ENCODE measurements at places on chromosomes 13 and 19.

- no peak for DNase-seq
These were observed 16.8 kb downstream of the FLT1 start for GRCh38 chr13:28478127-28478526.

DNA sequence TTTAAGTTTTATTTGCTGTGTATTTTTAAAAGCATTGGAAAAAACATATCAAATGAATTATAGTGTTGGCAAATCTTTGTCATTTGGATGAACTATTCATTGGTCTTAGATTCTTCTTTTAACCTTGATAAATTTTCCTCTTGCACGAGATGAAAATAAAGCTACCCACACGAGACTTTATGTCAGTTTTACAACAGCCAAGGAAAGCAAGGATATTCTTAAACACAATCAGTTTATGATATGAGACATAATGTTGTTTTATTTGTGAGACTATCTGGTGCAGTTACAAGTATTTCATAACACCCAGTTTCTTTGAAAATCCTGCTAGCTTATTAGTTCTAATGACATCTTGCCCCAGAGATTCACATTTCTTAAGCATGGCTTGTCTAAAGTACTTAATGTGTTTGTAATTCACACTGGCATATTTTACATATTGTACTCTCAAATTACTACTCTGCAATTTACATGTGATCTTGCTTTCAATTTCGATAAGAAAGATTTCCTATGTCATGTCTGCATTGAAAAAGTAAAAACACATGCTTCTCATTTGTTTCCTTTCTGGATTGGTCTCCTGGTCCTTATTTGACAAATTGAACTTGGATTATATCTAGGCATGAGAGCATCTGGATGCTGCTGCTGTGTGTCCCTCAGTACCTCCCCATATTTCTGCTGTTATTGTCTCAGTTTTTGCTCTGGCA is 955.5 kb upstream of the PCDH9 start:
- DNase-seq = no peak

GRCh38 chr13:31846961-31847752 is 107.8 kb downstream of the RXFP2 start:
- DNase-seq = no peak

- no peak for DNase-seq
These were observed 13.0 kb downstream of the BRME1 start for GRCh38 chr19:13892870-13893269.

DNA sequence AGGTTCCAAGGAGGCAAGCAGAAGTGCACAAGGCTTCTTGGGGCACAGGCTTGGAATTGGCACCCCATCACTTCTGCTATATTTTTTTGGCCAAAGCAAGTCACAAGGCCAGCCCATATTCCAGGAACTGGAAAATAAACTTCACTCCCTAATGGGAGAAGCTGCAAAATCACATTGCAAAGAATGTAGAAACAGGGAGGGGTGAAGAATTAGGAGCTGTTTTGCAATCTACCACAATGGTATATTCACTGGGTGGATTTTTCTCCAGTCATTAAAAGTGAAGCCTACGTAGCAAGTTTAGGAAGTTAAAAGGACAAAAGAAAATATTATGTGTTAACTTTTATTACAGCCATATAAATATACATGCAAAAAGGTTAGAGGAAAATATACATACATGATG is 464.8 kb downstream of the COG6 start:
- no peak for DNase-seq

- DNase-seq = no peak
These were observed 83.8 kb downstream of the CRYL1 start for GRCh38 chr13:20441879-20442278.

- DNase-seq = no peak
These were observed 19.3 kb downstream of the GADD45B start for GRCh38 chr19:2495130-2495641.

GRCh38 chr13:42049454-42049813 is 986 bp downstream of the DGKH start:
- no peak for DNase-seq

- DNase-seq = no peak
These were observed 638.9 kb downstream of the LIG4 start for GRCh38 chr13:107576430-107576829.

DNA sequence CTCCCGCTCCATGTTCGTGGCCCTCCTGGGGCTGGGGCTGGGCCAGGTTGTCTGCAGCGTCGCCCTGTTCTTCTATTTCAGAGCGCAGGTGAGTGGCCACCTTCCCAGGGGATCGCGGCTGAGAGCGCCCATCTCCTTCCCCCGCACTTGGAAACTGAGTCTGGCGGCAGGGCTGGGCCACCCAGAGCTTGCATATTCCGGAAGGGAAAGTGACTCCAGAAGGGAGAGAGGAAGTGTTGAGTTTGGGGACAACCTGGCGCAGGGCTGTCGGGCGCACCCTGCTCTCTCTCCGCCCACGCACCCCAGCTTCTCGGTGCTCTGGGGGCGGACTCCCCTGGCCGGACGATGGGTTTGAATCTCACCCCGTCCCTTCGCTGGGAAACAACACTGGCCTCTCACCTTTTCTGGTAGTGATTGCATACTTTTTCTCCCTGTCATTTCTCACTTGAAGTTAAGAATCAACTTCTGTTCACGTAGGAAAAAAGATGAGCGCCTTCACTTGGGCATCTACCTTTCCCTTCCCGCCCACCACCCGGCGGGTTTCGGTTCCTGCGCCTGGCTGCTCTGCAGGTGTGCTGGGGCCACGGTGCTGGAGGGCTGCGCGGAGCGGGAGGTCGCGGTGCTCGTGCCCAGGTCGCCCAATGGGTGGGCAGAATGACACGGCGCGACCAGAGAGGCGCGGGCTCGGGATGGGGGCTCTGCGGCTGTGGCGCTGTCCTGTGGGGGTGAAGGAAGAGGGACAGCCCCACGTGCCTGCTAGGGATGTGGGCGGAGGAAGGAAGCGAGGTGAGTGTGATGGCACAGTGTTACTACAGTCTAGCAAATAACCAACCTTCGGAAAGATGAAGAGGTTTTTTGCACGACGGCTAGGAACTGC is 721 bp downstream of the TNFSF11 start:
- no peak for DNase-seq

- no peak for DNase-seq
These were observed 2.6 kb downstream of the SULT2B1 start for GRCh38 chr19:48554385-48555091.
